ENCODE measurements at places on chromosomes 13 and 19. TPM values are rescaled to one million over a fixed set of nuclear protein-coding genes. Genes with fewer than 3 reads are reported as not detected.
A peak's percentile ranks its signal among the peaks of the same experiment; 100 is the strongest.

DNA sequence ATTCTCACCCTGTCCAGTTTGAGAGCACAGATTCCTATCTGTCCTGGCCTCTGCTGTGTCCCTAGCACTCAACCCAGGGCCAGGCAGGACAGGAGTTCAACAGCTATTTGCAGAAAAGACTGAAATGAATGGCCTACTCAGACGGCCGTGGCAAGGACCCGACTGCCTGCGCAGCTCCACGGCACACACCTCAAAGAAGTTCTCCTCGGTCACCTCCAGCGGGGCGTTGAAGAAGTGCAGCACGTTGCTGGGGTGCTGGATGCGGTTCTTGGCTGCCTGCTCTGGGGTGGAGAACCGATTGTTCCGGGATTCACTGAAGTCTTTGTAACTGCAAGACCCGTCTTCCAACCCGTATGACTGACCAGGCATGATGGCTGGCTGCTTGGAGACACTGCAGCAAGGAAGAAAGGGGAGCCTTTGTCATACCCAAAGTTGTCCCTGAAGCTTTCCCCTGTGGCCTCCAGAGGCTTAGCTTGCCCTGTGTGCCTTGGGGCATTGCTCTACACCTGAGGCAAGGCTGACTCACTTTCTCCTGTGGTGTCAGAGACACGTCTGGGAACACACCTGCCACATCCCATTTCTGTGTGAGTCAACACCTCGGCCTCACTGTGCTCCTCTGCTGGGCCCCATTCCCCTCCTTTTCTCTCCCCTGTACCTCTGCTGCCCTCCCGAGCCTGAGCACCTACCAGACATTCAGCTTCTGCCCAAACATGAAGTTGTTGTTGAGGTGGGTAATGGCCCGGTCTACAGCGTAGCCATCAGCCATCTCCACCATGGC, 6.8 kb upstream of the ECH1 start:
- H3K36me3 ChIP-seq = peaks cover 58% of the 10 kb centered on the region
- DNase-seq = no peak
- H3K27ac ChIP-seq = no peak overlapping the region
- no peak overlapping the region for H3K4me3 ChIP-seq
- H3K27me3 ChIP-seq = no peaks in the 10 kb centered on the region

DNA sequence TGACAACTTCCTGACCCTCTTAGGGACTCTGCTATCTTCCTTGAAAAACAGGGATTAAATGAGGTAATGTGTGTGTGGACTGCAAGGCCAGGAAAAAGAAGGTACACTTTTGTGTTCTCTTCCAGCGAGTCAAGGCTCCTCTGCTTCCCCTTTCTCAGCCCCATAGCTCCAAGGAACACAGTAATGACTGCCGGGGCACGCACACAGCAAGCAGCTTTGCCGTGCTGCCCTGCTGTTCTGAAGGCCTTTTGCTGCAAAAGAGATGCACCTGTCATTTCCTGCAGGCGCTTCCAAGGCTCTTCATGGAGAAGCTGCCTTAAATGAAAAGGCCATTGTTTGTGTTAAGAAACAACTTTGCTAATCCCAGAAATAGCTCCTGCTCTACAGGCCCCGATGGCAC, 84.6 kb downstream of the CYSLTR2 start:
- H3K4me3 ChIP-seq = no peak overlapping the region
- H3K27me3 ChIP-seq = no peaks in the 10 kb centered on the region
- H3K4me1 ChIP-seq = peaks cover 3% of the 10 kb centered on the region
- no peak for DNase-seq

DNA sequence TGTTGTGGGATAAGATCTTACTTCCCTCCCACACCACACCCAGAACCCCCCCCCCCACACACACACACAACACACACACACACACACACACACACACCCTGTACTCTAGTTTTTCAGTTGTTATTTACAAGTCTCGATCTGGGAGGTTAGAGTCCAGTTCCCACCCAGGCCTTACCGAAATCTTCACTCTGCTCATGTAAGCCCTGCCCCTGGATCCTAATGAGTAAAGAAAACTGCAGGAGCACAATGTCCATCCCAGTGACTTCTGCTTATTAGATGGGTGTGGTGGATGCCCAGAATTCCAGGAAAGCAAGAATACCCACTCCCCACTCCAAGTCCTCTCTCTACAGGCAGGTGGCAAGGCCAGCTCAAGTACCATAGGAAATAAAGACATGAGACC, 23.0 kb downstream of the STARD13 start:
- no peak overlapping the region for H3K4me3 ChIP-seq

DNA sequence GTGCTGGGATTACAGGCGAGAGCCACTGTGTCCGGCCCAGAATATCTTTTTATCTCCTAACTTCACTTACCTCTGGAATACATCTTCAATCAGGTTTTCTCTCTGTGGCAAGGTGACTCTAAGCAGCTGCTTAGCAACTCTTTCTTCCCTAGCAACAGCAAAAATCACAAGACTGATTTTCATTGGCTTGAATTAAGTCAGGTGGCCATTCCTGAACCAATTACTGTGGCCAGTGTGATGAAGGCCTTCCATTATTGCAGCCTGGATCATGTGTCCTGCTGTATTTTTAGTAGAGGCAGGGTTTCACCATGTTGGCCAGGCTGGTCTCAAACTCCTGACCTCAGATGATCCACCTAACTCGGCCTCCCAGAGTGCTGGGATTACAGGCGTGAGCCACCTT, 9.0 kb upstream of the LTBP4 start:
- H3K36me3 ChIP-seq = peaks cover 10% of the 10 kb centered on the region
- H3K4me3 ChIP-seq = no peak overlapping the region
- peaks cover 13% of the 10 kb centered on the region for H3K4me1 ChIP-seq
- DNase-seq = no peak
- H3K27ac ChIP-seq = no peak overlapping the region

- H3K4me3 ChIP-seq = no peak overlapping the region
- no peak overlapping the region for H3K27ac ChIP-seq
- peaks cover 66% of the 10 kb centered on the region for H3K27me3 ChIP-seq
These were observed 1.4 kb downstream of the FGF9 start for GRCh38 chr13:21672287-21672680.

GRCh38 chr13:24233351-24233901, 72.9 kb downstream of the SPATA13 start:
- H3K27ac ChIP-seq = peak overlapping the region; percentile 87
- no peaks in the 10 kb centered on the region for H3K36me3 ChIP-seq
- peak overlapping the region; percentile 69 for H3K4me3 ChIP-seq
- H3K27me3 ChIP-seq = no peaks in the 10 kb centered on the region
- peak; percentile 79 for DNase-seq
- H3K4me1 ChIP-seq = peaks cover 16% of the 10 kb centered on the region

DNA sequence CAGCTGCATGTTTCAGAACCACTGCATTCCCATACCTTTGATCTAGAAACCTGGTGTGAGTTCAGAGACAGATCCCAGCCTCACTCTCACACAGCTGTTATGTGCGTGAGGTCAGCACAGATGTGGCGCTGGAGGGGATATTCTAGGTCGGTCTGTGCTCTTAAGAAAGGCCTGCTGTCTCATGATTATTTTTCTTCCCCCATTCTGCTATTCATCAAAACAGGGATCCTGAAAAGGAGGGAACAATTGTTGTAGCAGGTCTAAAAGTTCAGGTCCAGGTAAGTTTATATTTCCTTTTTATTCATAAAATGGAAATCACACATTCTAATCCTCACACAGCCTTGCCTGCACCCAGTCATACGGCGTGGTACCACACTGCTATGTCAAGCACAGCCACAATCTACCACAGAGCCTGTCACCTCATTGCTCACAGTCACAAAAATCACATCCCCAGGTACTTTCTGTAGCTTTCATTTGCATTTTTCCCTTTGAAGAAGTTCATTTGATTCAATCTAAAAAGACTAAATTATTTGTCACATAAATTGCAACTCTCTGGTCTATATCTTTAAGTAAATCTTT, 867 bp downstream of the ZNF546 start:
- no peaks in the 10 kb centered on the region for H3K27me3 ChIP-seq
- DNase-seq = no peak
- peak overlapping the region; percentile 91 for H3K27ac ChIP-seq
- peak overlapping the region; percentile 97 for H3K4me3 ChIP-seq
- H3K36me3 ChIP-seq = peaks cover 1% of the 10 kb centered on the region
- peaks cover 28% of the 10 kb centered on the region for H3K4me1 ChIP-seq

DNA sequence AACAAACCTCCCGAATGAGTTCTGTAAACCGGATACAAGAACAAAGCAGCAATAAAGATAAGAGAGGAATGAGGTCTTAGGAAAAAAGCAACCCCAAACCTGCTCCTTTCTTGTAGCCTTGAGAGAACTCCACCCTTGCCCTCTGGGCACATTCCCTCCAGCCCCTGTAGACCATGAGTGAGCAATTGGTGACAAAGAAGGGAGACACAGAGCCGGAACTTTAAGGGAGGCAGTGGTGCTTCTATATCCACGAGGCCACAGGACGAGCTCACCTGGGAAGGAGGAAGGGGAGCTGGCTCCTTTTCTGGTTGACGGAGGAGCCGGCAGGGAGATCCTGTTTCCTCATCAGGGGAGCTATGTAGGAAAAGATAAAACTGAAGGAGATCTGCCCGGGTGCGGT, 13.0 kb downstream of the BRME1 start:
- H3K36me3 ChIP-seq = no peaks in the 10 kb centered on the region
- no peaks in the 10 kb centered on the region for H3K27me3 ChIP-seq
- no peak overlapping the region for H3K27ac ChIP-seq
- no peaks in the 10 kb centered on the region for H3K4me1 ChIP-seq

DNA sequence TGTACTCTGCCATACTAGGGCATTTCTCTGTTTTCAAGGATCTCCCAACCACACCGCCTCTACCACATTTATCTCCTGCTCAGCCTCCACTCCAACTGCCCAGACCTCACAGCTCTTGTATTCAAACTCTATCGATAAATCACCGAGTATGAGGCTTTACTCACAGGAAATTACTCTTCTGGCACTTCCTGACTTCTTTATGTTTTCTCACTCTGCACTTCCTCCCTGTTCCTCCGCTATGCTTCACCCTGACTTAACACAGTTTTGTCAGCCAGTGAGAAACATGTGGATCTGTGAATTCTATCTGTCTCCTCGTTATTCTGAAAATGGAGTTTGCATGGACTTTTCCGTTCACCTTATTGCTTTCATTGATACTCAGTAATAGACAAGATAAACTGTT, 2.6 kb upstream of the CARD8 start:
- H3K36me3 ChIP-seq = no peaks in the 10 kb centered on the region
- no peak overlapping the region for H3K27ac ChIP-seq
- H3K4me3 ChIP-seq = no peak overlapping the region
- H3K4me1 ChIP-seq = peaks cover 26% of the 10 kb centered on the region
- H3K27me3 ChIP-seq = peaks cover 12% of the 10 kb centered on the region
- DNase-seq = no peak

DNA sequence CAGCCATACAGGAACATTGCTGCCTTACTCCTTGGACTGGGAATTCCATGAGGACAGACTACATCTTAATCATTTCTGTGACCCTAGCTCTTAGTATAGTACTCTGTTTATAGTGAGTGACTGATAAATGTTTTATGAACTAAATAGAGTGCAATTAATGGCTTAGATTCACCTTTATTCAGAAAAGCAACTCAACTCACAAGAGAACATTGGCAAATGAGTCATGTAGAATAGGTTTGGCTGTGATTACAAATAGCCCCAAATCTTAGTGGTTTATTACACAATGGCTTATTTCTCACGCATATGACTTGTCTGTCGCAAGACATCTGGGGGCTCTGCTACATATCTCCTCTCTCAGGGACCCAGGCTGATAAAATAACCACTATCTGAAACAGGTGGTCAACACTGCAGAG, 121.6 kb upstream of the KL start:
- H3K4me1 ChIP-seq = no peaks in the 10 kb centered on the region
- peaks cover 18% of the 10 kb centered on the region for H3K27me3 ChIP-seq
- H3K36me3 ChIP-seq = no peaks in the 10 kb centered on the region
- no peak overlapping the region for H3K4me3 ChIP-seq
- H3K27ac ChIP-seq = no peak overlapping the region
- no peak for DNase-seq

DNA sequence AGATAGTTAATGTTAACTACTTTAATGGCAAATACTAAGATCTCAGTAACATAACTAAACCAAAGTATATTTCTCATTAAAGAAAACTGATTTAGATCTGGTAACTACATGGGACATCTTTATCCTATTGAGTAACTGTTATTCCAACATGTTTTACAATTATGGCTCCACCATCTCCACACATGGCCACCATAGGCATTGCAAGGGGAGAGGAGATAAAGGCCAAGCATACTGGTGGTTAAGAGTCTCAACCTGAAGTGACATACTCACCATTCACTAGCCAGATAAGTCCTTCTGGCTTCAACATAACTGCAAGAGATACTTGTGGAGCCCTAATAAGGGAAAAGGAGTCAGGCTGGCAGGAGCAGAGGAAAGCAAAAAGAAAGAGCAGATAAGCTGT, 1586.4 kb upstream of the SPRY2 start:
- H3K4me1 ChIP-seq = no peaks in the 10 kb centered on the region
- DNase-seq = no peak
- no peak overlapping the region for H3K4me3 ChIP-seq
- peaks cover 11% of the 10 kb centered on the region for H3K27me3 ChIP-seq
- H3K36me3 ChIP-seq = no peaks in the 10 kb centered on the region
- no peak overlapping the region for H3K27ac ChIP-seq

GRCh38 chr13:51681037-51681678, 96.9 kb downstream of the WDFY2 start:
- peak overlapping the region; percentile 43 for H3K27ac ChIP-seq
- H3K4me3 ChIP-seq = no peak overlapping the region
- H3K4me1 ChIP-seq = peaks cover 21% of the 10 kb centered on the region
- DNase-seq = no peak
- no peaks in the 10 kb centered on the region for H3K27me3 ChIP-seq
- peaks cover 10% of the 10 kb centered on the region for H3K36me3 ChIP-seq

GRCh38 chr19:35776102-35776788, 881 bp downstream of the ARHGAP33 start:
- peak overlapping the region; percentile 72 for H3K4me3 ChIP-seq
- H3K27me3 ChIP-seq = no peaks in the 10 kb centered on the region
- H3K27ac ChIP-seq = no peak overlapping the region
- H3K4me1 ChIP-seq = peaks cover 24% of the 10 kb centered on the region
- no peak for DNase-seq
- peaks cover 3% of the 10 kb centered on the region for H3K36me3 ChIP-seq

DNA sequence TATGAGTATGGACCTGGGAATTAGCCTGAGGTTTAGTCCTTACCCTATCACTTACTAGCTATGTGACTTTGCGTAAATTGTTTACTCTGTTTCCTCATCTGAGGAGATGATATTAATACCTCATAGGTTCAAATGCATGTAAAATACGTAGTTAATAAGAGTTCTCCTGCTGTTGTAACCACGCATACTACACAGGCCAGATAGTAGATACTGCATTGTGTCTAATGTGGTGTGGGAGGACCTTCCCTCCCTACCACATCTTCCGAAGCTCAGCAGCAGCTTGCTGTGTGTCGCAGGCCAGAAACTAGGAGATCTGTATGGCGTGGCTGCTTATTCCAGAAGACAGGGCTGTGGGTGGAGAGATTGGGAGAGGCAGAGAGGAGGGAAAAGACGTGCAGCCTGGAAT, 23.0 kb downstream of the GTF2F2 start:
- no peak for DNase-seq
- H3K4me1 ChIP-seq = peaks cover 14% of the 10 kb centered on the region
- no peak overlapping the region for H3K27ac ChIP-seq
- no peak overlapping the region for H3K4me3 ChIP-seq

GRCh38 chr13:111286162-111286561, 34.3 kb upstream of the TEX29 start:
- no peak for DNase-seq
- H3K4me1 ChIP-seq = peaks cover 19% of the 10 kb centered on the region
- H3K4me3 ChIP-seq = no peak overlapping the region
- H3K27me3 ChIP-seq = no peaks in the 10 kb centered on the region

The ANKRD24 gene
- 0.89 TPM for total RNA-seq

The ZNF98 gene
- total RNA-seq = not detected

The LRRC63 gene
- total RNA-seq = not detected

The RFPL4A gene
- not detected for total RNA-seq

The COLGALT1 gene
- 121 TPM for total RNA-seq

The ZNF611 gene
- 20.7 TPM for total RNA-seq

The PLVAP gene
- total RNA-seq = not detected

The LGALS7 gene
- total RNA-seq = not detected
